ENCODE measurements at places on chromosomes 11 and 22.

DNA sequence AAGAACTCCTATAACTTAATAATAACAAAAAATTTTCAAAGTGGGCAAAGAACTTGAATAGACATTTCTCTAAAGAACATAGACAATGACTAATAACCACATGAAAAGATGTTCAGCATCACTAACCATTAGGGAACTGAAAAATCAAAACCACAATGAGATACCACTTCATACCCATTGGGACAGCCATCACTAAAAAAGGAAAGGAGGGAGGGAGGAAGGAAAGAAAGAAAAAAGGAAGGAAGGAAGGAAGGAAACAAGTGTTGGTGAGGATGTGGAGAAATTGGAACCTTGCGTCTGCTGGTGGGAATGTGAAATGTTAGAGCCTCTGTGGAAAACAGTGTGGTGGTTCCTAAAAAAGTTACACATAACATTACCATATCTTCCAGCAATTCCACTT lies 55.8 kb downstream of the MS4A13 start:
- no peak for ATAC-seq

- ATAC-seq = no peak
Observed at GRCh38 chr22:46846832-46847355, 84.4 kb downstream of the TBC1D22A start.

GRCh38 chr11:16252373-16252772 lies 104.0 kb downstream of the SOX6 start:
- peak; percentile 41 for ATAC-seq

- no peak for ATAC-seq
Observed at GRCh38 chr11:111365722-111366559, 13.1 kb downstream of the POU2AF1 start.

DNA sequence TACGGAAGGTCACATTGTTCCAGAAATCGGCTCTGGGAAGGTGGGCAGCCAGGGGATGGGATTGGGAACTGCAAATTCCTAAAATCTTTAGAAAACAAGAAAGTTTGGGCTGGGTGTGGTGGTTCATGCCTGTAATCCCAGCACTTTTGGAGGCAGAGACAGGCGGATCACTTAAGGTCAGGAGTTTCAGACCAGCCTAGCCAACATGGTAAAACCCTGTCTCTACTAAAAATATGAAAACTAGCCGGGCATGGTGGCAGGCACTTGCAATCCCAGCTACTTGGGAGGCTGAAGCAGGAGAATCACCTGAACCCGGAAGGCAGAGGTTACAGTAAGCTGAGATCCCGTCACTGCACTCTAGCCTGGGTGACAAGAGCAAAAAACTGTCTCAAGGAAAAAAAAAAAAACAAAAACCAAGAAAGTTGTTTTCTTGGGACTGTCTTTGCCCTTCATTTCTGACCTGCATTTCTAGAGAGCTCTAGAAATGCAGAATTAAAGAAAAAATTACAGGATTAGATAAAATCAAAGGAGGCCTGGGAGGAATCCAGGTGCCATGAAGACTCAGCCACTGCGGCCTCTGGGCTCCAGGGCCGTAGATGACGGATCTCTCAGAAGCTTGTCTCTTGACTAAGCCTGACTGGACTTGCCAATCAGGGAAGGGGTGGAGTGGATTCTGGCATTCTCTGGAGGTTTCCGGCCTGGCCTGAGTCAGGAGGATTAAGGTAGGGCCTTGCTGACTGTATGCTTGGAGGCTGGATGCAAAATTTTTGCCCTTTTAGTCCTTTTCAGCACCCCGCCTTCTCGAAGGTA lies 5.3 kb upstream of the MALAT1 start:
- ATAC-seq = peak; percentile 39

DNA sequence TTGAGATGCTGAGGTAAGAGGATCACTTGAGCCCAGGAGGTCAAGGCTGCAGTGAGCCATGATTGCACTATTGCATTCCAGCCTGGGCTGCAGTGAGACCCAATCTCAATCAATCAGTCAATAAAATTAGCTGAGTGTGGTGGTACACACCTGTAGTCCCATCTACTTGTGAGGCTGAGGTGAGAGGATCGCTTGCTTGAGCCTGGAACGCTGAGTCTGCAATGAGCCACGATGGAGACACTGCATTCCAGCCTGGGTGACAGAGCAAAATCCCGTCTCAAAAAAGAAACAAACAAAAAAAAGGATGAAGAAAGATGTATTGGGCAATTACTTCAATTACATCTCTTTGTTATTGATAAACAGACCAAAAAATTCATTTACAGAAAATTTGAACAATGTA lies 54.5 kb downstream of the MED15 start:
- ATAC-seq = no peak

DNA sequence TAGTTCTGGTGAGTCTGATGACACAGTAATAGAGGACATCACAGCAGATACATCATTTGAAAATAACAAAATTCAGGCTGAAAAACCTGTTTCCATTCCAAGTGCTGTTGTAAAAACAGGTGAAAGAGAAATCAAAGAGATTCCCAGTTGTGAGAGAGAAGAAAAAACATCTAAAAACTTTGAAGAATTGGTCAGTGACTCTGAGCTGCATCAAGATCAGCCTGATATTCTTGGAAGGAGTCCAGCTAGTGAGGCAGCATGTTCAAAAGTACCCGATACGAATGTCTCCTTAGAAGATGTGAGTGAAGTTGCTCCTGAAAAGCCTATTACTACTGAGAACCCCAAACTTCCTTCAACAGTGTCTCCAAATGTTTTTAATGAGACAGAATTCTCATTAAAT lies 38.7 kb downstream of the RTN3 start:
- ATAC-seq = no peak

DNA sequence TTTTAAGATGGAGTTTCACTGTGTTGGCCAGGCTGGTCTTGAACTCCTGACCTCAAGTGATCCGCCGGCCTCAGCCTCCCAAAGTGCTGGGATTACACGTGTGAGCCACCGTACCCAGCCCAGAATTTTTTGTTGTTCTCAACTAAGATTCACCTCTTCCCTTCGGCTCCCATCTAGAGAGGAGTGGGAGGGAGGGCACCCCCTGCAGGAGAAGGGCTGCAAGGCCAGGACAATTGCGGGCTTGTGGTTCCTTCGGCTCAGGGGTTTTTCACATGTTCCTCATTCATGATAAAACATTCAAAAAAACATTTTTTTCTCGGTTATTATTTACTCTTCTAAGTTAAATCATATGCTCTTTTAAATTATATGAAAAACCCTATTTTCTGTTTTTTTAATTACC lies 201.1 kb upstream of the LRRC4C start:
- ATAC-seq = no peak

GRCh38 chr22:34866495-34867131 lies 199.3 kb upstream of the ISX start:
- no peak for ATAC-seq

GRCh38 chr11:76707293-76707825 lies 36.8 kb upstream of the LRRC32 start:
- ATAC-seq = no peak

DNA sequence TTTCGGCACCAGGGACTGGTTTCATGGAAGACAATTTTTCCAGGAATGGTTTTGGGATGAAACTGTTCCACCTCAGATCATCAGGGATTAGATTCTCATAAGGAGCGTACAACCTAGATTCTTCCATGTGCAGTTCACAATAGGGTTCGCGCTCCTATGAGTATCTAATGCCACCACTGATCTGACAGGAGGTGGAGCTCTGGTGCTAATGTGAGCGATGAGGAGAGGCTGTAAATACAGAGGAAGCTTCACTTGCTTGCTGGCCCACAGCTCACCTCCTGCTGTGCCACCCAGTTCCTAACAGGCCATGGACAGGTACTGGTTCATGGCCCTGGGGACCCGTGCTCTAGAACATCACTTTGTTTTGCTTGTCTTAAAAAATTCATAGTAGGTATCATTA lies 41.8 kb upstream of the AMPD3 start:
- peak; percentile 67 for ATAC-seq

- no peak for ATAC-seq
Observed at GRCh38 chr22:43883719-43884415, 7.9 kb downstream of the PNPLA5 start.

DNA sequence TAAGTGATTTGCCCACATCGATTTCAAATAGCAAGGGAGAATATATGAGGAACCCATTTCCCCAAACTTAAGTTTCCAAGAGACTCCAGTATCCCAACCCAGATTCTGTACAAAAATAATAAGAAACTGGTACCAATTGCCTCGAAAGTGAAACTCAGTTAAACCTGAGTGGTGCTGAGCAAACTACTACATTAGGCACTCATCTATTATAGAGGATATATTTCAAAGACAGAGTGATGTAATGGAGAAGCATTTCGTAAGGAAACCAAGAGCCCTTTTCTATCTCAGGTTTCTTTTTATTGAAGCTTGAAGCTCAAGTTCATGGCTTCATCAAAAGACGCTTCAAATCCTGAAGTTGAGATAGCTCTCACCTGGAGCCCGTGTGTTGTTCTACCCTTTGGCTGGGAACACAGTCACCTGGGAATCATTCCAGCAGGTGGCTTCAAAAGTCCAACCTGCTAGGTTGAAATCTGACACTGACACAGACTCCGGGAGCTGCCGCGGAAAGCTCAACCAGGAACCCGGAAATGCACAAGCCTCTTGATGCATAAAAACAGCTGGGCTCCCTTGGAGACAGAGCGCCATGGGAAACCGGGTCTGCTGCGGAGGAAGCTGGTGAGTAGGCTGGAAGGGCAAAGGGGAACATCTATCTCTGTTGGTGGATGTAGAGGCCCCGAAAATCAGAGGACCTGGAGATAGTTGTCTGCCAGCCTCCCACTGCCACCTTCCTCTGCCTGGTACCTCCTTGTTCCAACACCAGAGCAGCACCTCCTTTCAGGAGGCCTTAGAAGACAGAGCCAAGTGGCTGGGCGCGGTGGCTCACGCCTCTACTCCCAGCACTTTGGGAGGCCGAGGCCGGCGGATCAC lies at the start of gene C11orf52:
C11orf52 (plus strand) TSS at position 524 of the 867 bp plus-strand sequence; CDS start at position 584, 60 bp downstream.
- ATAC-seq = no peak

GRCh38 chr22:45455212-45455611 lies 41.7 kb downstream of the RIBC2 start:
- no peak for ATAC-seq
